Common myeloid progenitor, CD34-positive (primary cell): ENCODE measurements at places on chromosomes 5 and 9.

- DNase-seq, result no peak
- H3K27me3 ChIP-seq, result no peaks in the 10 kb centered on the region
- no peaks in the 10 kb centered on the region for H3K4me1 ChIP-seq
- H3K27ac ChIP-seq, result no peak overlapping the region
- H3K36me3 ChIP-seq, result no peaks in the 10 kb centered on the region
- no peak overlapping the region for H3K4me3 ChIP-seq
Measured at GRCh38 chr9:115263371-115264075, 145.6 kb upstream of the TNC start.

- no peak for DNase-seq
- H3K4me1 ChIP-seq, result no peaks in the 10 kb centered on the region
- no peaks in the 10 kb centered on the region for H3K27me3 ChIP-seq
- no peak overlapping the region for H3K27ac ChIP-seq
- no peak overlapping the region for H3K4me3 ChIP-seq
Measured at GRCh38 chr5:115977988-115978387, 15.7 kb downstream of the LVRN start.

DNA sequence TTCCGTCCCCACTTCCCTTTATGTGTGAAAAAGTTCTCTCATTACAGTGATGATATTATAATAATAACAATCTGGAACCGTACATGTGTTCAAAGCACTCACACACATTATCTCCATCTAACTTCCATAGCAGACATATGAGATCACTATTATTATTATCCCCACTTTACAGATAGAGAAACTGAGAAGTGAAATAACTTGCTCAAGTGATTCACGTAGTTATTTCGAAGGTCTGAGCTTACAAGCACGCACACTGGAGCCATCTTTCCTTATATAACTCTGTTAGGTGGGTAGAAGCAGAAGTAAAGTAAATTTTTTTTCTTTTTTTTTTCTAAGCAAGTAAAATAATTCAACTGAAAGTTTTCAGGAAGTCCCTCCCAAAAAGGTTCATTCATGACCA lies 62.9 kb upstream of the PTGER4 start:
- no peaks in the 10 kb centered on the region for H3K36me3 ChIP-seq
- H3K27ac ChIP-seq, result no peak overlapping the region
- H3K4me1 ChIP-seq, result peaks cover 30% of the 10 kb centered on the region
- no peaks in the 10 kb centered on the region for H3K27me3 ChIP-seq

DNA sequence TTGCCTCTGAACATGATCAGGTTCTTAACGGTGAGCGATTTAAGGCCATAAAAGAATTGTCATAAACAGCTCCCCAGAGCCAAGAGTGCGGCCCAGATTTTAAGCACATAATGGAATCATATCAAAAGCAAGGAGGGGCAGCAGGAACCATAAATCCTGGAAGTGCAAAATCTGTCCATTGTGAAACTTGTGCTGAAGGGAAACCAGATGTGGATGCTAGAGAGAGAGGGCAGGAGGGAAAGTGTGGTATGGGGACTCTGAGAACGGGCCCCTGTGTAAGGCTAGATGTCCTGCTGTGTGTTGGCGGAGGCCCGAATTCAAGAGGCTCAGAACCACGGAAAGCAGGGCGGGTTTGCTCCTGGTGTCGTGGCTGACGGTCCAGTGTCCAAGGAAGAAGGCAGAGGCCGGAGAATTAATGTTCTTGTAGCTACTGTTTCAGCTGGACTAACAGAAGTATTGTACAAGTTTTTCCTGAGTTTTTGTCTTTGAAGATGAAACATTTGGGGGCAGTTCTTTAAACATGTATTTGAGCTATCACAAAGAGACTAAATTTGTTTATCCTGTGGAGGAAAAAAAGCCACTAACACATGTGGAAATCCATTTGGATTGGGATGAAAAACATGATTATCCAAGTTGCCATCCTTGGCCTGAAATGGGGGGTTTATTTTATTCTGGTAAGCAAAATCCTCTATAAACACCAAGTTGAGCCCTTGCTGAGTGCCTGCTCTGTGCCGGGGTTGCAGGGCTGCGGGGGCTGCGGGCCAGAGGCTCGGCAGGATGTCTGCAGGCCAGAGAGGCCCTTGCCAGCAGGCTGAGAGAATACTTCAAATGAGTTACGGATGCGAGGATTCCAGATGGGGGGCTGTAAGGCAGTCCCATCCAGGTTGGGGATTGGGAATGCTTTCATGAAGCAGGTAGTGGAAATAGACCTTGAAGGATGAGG lies 9.2 kb upstream of the CXCL14 start:
- H3K4me3 ChIP-seq, result no peak overlapping the region
- no peaks in the 10 kb centered on the region for H3K36me3 ChIP-seq
- H3K27ac ChIP-seq, result no peak overlapping the region
- no peaks in the 10 kb centered on the region for H3K4me1 ChIP-seq
- H3K27me3 ChIP-seq, result no peaks in the 10 kb centered on the region
- no peak for DNase-seq

DNA sequence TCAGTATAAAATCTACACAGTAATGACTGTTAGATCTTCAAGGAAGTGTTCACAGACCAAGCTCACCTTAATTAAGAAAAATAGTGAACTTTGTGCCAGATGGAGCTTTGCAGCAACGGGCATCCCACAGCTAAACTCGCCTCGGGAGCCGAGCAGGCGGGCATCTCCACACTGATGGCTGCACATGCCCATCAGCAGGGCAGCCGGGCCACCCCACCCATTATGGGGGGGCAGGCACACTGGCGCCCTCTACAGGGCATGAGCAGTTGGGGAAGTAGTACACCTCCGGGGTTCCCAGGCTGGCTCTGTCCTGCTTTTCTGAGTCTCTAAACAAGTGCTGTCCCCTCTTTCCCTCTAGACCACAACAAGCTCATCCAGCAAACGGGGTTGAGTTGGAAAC lies 21.6 kb downstream of the ANKS6 start:
- peaks cover 40% of the 10 kb centered on the region for H3K36me3 ChIP-seq
- H3K4me3 ChIP-seq, result no peak overlapping the region
- H3K27ac ChIP-seq, result no peak overlapping the region
- H3K27me3 ChIP-seq, result no peaks in the 10 kb centered on the region

DNA sequence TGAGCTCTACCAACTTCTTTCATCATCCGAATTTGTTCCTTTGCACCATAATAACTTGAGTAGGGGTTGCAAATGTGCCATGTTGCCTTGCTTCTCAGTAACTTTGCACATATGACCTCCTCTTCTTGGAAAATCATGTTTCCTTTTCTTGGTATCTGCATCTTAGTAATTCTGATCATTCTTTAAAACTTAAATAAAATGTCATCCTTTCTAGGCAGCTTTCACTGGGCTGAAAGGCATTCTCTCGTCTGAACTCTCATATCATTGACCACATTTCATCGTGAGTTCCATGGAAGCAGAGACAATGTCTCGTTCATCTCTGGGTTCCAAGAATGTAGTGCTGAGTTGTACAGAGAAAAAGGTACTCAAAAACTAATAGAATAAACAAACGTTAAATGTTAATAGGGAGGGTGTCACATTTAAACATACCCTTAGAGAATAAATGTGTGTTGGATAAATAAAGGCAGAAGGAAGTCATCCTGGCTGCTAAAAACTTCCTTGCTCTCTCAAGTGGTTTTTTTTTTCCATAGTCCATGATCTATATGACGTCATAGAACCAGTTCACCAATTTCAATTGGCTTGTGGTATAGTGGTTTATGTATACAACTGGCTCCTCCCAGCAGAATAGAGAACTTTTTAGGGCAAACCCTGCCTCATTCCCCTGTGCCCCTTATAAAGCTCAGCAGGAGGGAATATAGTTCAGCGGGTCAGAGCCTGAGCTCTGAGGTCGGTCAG lies 218.1 kb upstream of the TRIM32 start:
- H3K27ac ChIP-seq, result no peak overlapping the region
- DNase-seq, result no peak
- H3K4me3 ChIP-seq, result no peak overlapping the region
- H3K4me1 ChIP-seq, result no peaks in the 10 kb centered on the region
- no peaks in the 10 kb centered on the region for H3K27me3 ChIP-seq

GRCh38 chr5:170538096-170538465 lies 34.3 kb downstream of the KCNIP1 start:
- H3K27me3 ChIP-seq, result peaks cover 30% of the 10 kb centered on the region
- no peak overlapping the region for H3K27ac ChIP-seq
- H3K4me1 ChIP-seq, result no peaks in the 10 kb centered on the region
- H3K4me3 ChIP-seq, result no peak overlapping the region

DNA sequence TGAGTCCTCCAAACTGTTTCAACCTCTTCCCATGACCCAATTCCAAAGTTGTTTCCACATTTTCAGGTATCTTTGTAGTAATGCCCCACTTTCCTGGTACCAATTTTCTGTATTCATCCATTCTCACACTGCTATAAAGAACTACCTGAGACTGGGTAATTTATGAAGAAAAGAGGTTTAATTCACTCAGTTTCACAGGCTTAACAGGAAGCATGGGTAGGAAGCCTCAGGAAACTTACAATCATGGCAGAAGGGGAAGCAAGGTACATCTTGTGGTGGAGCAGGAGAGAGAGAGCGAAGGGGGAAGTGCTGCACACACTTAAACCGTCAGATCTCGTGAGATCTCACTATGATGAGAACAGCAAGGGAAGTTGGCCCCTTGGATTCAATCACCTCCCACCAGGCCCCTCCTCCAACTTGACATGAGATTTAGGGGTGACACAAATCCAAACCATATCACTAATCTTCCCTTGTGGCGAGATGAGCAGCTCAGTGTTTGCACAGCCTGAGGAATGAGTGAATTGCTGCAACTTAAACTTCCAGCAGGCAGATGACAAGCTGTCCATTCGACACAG lies 42.9 kb downstream of the TRIP13 start:
- no peak overlapping the region for H3K27ac ChIP-seq
- no peak for DNase-seq
- no peaks in the 10 kb centered on the region for H3K36me3 ChIP-seq
- H3K4me1 ChIP-seq, result no peaks in the 10 kb centered on the region

DNA sequence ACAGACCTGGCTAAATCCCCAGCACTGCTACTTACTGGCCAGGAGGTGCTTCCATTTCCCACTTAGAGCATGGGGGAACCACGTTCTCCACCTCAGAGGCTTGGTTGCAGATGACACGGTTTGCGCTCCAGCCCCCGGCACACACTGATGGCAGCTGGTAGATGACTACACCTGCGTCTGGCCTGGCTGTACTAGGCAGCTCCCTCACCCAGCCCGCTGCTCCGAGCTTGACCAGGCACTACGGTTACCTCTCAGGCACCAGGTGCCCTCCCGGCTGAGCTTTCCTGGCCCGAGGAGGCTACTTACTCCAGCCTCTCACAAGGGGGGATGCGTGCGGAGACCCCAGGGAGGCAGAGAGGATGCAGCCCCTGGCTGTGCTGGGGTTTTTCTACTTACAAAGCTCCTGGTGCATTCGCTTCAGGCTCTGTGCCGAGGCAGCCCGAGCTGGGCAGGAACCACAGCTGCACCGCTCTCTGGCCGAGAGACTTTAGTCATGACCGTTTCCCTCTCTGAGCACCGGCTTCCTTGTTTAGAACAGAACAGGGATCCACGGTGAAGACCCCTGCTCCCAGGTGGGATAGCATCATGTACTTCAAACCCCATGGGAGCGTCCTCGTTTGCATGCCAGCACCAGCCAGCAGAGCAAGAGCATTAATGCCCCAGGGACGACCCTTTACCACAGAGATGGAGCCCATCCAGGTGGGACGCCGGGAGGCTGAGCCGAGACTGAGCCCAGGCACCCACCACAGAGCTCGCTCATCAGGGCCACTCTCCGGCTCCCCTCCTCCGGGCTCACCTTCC lies 7.6 kb upstream of the GBGT1 start:
- no peak overlapping the region for H3K4me3 ChIP-seq
- DNase-seq, result no peak
- no peak overlapping the region for H3K27ac ChIP-seq
- H3K36me3 ChIP-seq, result no peaks in the 10 kb centered on the region
- H3K4me1 ChIP-seq, result no peaks in the 10 kb centered on the region

GRCh38 chr5:96743065-96743768 lies 64.5 kb downstream of the ERAP1 start:
- peaks cover 9% of the 10 kb centered on the region for H3K36me3 ChIP-seq
- H3K27me3 ChIP-seq, result no peaks in the 10 kb centered on the region
- H3K27ac ChIP-seq, result peak overlapping the region; percentile 56

GRCh38 chr5:113824307-113824706 lies 310.8 kb downstream of the YTHDC2 start:
- no peak for DNase-seq
- no peaks in the 10 kb centered on the region for H3K27me3 ChIP-seq
- H3K4me3 ChIP-seq, result no peak overlapping the region
- no peaks in the 10 kb centered on the region for H3K36me3 ChIP-seq

DNA sequence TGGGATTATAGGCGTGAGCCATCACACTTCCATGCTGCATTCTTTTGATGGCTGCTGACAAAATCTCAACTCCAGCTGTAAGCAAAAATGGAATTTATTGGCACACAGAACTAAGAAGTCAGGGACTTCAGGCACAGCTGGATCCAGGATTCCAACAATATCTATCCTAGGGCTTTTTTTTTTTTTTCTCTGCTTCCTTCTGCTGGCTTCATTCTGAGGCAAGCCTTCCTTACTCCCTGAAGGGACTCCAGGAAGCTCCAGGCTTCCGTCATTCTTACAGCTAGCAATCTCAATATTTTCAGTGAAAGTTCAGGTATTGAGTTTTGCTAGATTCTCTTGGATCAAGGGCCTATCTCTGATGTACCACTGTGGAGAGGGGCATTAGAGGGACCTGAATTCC lies 66.1 kb downstream of the GALNT12 start:
- H3K36me3 ChIP-seq, result no peaks in the 10 kb centered on the region
- no peak overlapping the region for H3K27ac ChIP-seq
- no peak for DNase-seq
- no peak overlapping the region for H3K4me3 ChIP-seq
- no peaks in the 10 kb centered on the region for H3K4me1 ChIP-seq
- H3K27me3 ChIP-seq, result no peaks in the 10 kb centered on the region

DNA sequence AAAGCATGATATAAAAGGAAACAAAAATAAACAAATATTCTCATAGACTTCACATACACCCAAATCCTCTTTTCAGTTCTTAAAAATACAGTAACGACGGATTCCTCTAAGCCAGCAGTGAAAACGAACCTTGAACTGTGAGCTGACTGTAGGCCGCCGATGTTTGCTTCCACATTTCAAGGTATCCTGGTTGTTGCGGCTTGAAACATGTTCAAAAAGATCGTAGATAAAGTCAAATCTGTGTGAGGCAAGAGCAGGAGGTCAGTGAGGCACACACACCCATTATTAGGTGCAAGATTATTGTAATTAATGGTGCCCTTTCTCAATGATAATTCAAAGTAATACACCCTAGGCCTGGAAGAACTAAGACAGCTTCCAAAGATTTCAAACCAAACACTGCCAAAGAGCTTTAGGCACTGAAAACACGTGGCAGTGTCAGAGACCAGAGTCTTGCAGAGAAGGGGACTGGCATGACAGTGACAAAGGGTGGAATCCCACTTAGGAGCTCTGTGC lies 141.2 kb upstream of the RETREG1 start:
- no peaks in the 10 kb centered on the region for H3K27me3 ChIP-seq
- H3K4me1 ChIP-seq, result peaks cover 11% of the 10 kb centered on the region
- no peak overlapping the region for H3K4me3 ChIP-seq
- no peak for DNase-seq
- H3K27ac ChIP-seq, result no peak overlapping the region

GRCh38 chr9:134594078-134594941 lies 47.3 kb upstream of the COL5A1 start:
- no peaks in the 10 kb centered on the region for H3K36me3 ChIP-seq
- no peak for DNase-seq
- H3K4me3 ChIP-seq, result no peak overlapping the region
- no peaks in the 10 kb centered on the region for H3K4me1 ChIP-seq
- no peaks in the 10 kb centered on the region for H3K27me3 ChIP-seq
